CD4-positive, alpha-beta T cell (primary cell): ENCODE measurements at places on chromosomes 7 and 10. TPM values are rescaled to one million over a fixed set of nuclear protein-coding genes. Genes with fewer than 3 reads are reported as not detected.

The ABCC2 gene
- 3.4 TPM for total RNA-seq

The HOXA4 gene
- not detected for total RNA-seq

DNA sequence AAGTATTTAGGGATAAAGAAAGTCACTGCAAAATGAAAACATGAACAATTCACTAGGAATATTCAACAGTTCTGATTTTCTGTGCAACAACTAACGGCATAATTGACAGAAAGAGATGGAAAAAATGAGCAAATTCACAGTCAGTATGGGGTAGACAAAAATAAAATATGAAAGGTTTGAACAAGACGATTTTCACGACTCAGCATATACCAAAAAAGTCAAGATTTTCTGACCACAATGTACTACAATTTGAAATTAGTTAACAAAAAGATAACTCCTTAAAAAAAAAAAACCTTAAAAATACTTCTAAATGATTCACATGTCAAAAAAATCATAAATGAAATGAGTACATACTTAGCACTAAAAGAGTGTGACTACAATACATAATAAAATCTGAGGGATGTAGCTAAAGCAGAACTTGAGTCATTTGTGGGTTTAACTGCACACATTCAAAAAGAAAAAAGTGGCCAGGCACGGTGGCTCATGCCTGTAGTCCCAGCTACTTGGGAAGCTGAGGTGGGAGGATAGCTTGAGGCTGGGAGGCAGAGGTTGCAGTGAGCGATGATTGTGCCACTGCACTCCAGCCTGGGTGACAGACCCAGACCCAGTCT, 22.6 kb upstream of the MTURN start:
- DNase-seq: no peak

GRCh38 chr10:56327118-56327517, 33.9 kb downstream of the ZWINT start:
- DNase-seq: no peak

DNA sequence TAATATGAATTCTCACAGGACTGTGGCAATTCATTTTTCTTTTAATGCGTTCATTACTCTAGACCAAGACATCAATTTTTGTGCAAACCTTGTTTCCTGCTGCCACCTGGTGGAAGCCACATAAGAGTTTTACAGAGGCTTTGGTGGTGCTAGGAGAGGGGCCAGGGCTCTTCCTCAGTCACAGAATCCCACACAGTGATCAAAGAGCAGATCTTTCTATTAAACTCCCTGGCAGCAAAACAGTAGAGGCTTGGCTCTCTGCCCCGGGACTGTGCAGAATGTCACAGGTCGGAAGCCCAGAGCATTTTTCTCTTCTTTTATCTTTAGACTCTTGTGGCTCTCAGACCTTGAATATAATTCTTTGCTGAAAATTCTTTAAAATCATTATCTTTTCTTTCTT, 506.4 kb upstream of the C7orf33 start:
- no peak for DNase-seq

GRCh38 chr7:156224833-156225225, 412.6 kb upstream of the SHH start:
- DNase-seq: no peak

DNA sequence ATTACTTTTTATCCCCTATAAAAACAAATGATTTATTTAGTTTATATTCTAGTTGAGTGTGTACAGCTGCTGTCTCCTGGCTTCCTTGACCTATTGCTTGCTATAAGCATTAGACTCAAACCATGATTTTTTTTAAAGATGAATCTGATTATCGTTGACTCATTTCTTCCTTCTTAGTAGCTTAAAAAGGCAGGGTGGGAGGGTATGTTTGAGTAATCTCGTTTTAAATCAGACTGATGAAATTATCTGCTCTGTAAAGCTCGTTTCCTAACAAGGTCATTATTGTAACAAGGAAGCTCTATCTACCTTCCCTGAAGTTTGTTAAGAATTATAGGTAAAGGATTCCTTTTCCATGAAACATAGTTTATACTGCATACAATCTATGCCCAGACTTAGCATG, 276.3 kb upstream of the KCND2 start:
- no peak for DNase-seq

GRCh38 chr10:78604721-78605120, 464.0 kb upstream of the ZMIZ1 start:
- no peak for DNase-seq

DNA sequence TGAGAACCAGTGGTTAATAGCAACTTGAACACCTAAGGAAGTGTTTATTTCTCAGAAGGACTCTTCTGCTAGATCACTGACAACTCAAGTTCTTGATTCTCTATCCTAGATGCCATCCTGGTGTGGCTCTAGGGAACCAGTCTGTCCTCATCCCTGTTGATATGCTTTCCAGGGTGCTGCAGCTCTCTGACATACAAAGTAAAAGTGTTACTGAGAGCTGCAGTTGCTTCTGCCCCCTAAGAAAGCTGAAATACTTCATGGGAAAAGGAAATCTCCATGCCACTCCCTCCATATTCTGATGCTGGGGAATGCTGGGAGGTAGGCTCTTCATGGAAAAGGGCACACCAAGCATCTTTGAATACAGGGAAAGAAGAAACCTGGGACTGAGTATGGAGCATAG, 168.1 kb downstream of the KLF6 start:
- no peak for DNase-seq
